Immature natural killer cell (primary cell): ENCODE measurements at places on chromosomes 11 and 22. TPM values are rescaled to one million over a fixed set of nuclear protein-coding genes. Genes with fewer than 3 reads are reported as not detected.

DNA sequence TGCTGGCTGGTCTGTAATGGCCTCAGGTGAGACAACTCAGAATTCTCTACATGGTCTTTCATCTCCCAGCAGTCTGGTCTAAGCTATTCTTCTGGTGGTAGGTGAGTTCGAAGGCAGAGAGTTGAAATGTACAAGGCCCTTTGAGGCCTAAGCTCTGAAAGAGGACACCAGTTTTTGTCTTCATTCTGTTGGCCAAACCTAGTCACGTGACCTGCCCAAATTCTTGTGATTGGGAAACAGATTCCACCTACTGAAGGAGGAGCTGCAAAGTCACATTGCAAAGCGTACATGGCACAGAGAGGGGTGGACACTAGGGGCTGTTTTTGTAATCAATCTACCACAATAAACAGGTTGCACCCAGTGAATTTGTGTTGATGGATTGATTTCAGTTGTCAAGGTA lies 193.5 kb downstream of the NAV2 start:
- no peak for DNase-seq

The TENM4 gene
- polyA plus RNA-seq, result not detected

The DEPDC7 gene
- 1.3 TPM for polyA plus RNA-seq

The CARD18 gene
- not detected for polyA plus RNA-seq
